Activated naive CD4-positive, alpha-beta T cell treated with anti-CD3 and anti-CD28 coated beads for 36 hours (primary cell): ENCODE measurements at places on chromosomes 4 and X. TPM values are rescaled to one million over a fixed set of nuclear protein-coding genes. Genes with fewer than 3 reads are reported as not detected.

DNA sequence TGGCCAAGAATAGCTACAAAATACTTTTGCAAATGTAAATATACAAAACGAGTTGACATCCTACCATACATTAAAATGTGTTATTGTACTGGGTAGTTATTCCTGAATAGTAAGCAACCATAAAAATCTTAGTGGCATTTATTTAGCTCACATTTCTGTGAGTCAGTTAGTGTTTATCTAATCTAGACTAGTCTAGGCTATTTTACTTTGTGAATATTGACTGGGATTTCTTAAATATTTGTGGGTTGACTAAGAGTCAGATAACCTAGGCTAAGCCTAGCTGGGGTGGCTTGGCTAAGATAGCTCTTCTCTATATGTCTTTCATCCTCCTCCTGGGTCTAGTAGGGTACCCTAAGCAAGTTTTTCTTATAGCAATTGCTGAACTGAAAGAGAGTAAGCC lies 543.8 kb upstream of the DIAPH2 start:
- DNase-seq = no peak

- no peak for DNase-seq
Observed at GRCh38 chrX:134935276-134935675, 55.5 kb upstream of the SMIM10 start.

GYPB gene
- not detected for total RNA-seq

MAMLD1 gene
- total RNA-seq = 1.7 TPM

AMTN gene
- total RNA-seq = not detected

DNA sequence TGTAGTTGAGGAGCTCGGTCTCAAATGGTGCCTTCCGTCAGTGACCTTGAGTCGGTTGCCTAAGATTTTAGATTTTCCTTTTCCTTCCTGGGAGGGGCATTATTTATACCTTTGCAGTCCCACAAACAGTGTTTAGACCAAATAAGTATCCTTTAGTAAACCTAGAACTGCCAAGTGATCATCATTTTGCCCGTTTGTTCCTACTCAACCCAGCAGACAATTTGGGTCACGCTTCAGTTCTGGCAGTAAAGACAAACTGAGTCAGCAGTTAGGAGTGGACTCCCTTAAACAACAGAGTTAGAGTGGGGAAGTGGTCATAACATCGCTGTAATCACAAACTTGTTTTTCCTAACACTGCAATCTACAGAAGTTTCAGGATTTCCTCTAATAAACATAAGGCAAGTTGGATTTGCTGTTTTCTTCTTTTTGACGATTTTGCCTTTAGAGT lies 777 bp upstream of the WDFY3 start:
- DNase-seq = no peak

DNA sequence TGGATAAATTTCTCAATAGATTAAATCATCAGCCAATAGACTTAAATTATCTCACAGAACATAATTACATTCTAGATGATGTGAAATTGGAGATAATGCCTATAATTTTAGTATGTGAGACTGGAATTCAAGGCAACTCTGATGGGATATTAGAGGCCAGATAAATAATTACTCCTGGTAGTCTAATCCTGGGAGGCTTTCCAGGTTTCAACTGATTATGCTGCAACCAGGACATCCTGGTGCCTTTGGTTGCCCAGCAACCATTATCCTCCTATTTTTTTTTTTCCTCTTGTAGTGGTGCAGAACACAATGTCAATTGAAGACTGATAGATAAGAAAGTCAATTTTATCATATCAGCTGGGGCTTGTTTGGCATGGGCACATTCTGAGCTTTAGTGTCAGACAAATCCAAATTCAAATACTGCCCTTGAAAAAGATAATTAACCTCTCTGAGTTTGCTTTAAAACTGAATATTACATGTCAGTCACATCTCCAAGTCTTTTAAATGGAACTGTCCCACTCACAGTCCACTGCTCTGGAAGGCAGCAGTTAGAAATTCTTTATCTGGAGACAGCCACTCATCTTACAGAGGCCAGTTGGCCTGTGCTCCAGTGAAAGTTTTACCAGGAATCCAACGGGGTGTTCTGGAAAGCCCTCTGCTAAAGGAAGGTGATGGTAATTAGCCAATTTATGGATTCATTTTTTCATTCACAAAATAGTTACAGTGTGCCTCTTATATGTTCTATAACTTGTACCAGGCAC lies 95.3 kb upstream of the GUCY1A1 start:
- no peak for DNase-seq

- DNase-seq = peak; percentile 97
Observed at GRCh38 chr4:77156533-77156911, 485 bp upstream of the CCNG2 start.

DNA sequence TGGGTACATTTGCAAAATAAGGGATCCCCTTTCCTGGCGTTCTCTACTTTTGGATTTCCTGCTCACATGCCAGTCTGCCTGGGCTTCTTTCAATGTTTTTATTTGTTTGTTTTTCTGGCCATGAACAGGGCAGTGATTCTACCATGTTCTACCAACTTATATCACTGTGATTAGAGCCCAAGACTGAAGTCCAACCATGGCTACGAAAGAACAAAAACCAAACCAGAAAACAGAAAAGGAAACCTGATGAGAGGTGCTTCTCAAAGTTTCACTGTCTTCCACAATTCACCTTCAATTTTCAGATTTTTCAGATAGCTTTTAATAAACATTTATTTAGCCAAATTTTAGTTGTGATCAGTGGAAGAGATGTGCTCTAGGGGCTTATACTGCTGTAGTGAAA lies 187.6 kb upstream of the TACR3 start:
- no peak for DNase-seq

- DNase-seq = no peak
Observed at GRCh38 chr4:31923634-31924033, 1203.5 kb downstream of the PCDH7 start.

DNA sequence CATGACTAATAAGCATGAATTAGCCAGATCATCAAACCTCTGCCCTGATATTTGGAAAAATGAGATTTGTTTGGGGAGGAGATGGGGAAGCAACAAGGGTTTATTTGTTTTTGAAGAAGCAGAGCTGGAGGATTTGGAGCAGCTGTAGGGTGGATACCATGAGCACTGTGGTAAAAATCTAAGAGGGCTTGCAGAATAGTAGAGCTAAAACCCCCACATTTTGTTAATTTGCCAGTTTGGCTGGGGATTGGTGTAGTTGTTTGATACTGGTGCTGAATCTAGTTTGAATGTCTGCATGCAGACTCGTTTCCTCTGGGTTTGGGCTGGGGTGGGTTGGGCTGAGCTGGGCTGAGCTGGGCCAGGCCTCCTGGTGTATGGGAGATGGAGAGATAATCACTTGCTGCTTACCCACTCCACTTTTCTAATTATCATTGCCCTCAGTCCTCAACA lies 43.7 kb downstream of the SMAD1 start:
- no peak for DNase-seq

CRMP1 gene
- total RNA-seq = not detected

AREG gene
- total RNA-seq = 1.5 TPM

GRCh38 chr4:156662921-156663320 lies 308.7 kb downstream of the PDGFC start:
- DNase-seq = no peak

GRCh38 chr4:25233737-25234389 lies at the start of gene PI4K2B:
PI4K2B (plus strand) TSS chr4:25234033; CDS start chr4:25234164, 131 bp downstream.
- DNase-seq = peak; percentile 93

- DNase-seq = no peak
Observed at GRCh38 chr4:184289179-184289535, 71.5 kb upstream of the ENPP6 start.

- peak; percentile 19 for DNase-seq
Observed at GRCh38 chr4:80197601-80198440, 518 bp downstream of the PRDM8 start.

- DNase-seq = no peak
Observed at GRCh38 chr4:146072376-146072775, 103.1 kb upstream of the LSM6 start.

DNA sequence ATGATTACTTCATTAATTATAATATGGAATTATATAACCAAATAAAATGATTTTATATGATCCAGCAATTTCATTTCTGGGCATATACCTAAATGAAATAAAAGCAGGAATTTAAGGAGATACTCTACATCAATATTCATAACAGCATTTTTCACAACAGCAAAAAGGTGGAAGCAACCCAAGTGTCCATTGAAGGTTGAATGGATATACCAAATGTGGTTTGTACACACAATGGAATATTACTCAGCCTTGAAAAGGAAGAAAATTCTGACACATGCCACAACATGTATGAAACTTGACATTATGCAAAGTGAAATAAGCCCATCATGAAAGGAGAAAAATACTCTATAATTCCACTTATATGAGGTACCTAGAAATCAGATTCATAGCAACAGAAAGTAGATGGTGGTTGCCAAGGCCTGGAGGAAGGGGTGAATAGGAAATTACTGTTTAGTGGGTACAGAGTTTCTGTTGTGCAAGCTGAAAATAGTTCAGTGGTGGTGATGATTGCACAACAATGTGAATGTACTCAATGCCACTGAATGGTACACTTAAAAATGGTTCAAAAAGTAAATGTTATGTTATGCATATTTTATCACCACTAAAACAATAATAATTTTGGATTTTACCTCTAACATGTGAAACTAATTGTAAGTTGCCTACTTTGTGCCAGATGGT lies 471.5 kb downstream of the SPRY1 start:
- no peak for DNase-seq

DNA sequence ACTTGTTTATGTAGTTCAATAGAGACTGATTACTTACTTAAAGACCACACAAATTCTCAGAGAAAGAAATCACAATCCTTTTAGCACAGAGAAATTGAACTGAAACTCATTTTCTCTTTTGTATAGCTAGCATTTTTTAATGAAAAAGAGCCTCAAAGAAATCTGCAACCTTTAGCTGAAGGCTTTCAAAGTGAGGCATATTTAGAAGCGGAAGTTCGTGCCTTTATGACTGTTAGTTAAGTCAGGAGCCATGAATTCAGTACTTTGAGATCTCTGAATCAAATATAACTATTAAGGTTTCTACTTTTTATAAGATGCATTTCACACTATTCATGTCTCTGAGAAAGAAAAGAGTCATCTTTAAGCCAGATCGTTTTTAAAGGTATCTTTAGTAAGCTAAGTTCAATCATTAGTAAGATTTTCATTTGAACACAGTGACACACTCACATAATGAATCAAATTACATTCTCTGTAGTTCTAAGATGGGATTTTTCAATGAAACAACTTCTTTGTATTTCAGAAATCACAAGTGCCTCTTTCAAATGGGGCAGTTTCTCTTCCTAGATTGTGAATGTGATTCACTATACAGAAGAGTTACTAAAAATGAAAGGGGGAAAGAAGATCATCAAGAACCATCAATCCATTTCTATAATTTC lies 61.4 kb downstream of the SMARCA1 start:
- no peak for DNase-seq

DNA sequence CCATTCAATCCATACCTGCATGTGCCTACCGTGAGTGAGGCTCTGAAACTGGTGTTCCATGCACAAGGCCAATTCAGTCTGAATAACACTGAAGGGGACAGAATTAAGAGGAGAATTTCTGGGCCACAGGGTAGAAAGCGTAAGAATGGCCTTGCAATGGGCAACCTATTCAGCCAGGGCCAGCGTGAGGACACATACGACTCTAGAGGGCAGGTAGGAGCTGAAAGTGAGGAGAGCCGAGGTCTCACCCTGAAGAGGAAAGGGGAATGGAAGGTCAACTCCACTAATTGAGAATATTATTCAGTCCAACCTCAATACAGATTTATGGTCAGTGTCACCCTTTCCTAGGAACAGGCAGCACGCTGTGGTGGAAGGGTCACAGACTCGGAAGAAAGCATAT lies 202.2 kb downstream of the TRIML1 start:
- no peak for DNase-seq

DNA sequence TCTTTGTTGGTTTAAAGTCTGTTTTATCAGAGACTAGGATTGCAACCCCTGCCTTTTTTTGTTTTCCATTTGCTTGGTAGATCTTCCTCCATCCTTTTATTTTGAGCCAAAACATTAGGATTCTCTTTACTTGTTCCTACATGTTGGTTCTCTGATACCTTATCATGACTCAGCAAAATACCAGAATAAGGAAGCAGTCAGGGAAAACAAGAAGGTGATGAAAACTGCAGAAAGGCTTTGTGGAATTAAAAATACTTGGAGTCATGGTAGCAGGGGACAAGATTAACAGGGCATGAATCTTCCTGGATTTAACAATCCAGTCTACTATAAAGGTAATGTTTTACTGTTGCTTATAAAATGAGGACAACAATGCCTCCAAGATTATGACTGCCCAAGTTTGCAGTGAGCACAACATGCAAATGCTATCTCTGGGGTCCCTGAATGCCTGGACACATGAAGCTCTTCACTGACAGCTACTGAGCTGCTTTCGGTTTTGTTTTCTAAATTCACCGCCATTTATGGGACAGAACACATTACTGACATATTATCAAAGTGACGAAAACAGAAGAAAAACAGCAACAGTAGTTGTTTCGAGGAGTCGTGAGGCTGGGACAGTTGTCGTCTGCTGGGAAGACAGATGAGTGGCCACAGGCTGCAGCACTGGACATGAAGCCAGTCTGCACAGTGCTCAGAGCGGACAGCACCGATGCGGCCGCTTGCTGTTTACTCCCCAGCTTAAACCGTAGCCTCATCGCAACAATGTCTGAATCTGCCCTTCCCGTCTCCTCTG lies 174.5 kb upstream of the DKK2 start:
- DNase-seq = no peak

CLTRN gene
- 0.59 TPM for total RNA-seq

MAGEC1 gene
- not detected for total RNA-seq

DNA sequence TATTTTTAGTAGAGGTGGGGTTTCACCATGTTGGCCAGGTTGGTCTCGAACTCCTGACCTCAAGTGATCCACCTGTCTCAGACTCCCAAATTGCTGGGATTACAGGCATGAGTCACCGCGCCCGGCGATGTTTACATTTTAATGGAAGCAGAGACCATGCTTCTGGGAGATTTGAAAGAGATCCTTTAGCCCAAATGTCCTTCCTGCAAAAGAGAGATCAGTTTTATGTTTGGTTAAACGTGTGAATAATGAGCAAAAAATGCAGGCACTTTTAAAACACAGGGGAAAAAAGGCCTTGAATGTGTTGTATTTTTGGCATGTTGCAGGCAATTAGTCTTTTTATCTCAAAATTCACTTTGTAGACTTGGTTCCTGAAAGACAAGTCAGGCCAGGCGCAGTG lies 95.8 kb upstream of the ELOVL6 start:
- no peak for DNase-seq

UGT2B7 gene
- total RNA-seq = not detected

GRCh38 chr4:83360018-83360417 lies 25.4 kb upstream of the HPSE start:
- no peak for DNase-seq

DNA sequence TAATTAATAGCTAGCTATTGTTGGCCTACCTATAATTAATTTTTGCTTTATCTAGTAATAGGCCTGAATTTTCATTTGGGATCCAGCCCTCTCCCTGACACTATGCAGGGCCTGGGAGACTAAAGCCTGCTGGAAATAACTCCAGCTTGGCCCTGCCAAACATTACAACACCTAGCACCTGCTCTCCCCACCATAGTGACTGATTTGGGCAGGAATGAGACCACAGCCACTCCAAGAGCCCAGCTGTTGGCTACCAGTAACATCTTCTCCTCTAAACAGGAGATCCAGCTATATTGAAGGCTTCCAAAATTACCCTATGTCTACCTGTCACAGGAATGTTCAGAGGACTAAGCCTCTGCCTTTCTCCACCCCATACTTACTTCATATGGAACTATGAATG lies 225.1 kb downstream of the IDS start:
- DNase-seq = no peak

GRCh38 chrX:106899841-106900240 lies 3.3 kb downstream of the RIPPLY1 start:
- no peak for DNase-seq

TIGD2 gene
- 1.1 TPM for total RNA-seq
